Central memory CD8-positive, alpha-beta T cell (primary cell): ENCODE measurements at places on chromosomes 12 and 14.

DNA sequence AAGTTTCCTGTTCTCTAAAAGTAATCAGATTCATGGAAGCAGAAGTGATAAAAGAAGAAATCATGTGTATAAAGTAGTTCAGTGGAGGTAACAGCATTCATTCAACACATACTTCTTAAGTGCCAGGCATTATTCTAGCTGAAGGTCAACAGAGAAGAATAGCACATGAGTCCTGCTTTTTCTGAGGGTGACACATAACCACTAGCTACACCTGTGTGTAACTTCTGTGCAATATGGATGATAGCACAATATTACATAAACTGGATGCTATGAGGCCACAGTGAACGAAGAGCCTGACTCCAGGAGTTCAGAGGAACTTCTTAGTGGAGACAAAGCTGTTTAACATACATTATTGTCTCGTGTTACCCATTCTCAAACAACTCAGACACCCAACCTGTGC is 114.3 kb upstream of the PCED1B start:
- no peak for DNase-seq

DNA sequence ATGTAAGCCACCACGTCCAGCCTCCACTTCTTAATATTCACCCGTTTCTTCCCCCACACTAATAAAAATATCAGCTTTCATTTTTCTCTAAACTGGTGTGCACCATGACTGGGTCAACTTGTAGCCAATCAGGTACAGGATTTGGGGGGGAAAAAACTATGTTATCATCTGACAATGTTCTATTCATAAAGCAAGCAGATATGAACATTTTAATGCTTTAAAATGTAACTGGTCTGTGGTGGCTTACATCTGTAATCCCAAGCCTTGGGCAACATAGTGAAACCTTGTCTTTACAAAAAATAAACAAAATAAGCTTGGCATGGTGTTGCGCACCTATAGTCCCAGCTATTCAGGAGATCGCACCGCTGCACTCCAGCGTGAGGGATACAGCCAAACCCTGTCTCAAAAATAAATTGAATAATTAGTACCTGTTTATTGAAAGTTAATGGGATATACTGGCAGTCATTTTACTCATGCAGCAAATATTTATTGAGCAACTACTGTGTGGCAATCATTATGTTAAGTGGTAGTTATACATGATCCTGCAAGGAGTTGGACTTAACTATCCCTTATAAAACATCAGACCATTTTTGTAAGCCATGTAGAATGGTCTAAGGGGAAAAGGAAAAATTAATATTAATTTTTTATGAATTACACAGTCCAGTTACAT is 15.3 kb upstream of the ITPR2 start:
- no peak for DNase-seq

DNA sequence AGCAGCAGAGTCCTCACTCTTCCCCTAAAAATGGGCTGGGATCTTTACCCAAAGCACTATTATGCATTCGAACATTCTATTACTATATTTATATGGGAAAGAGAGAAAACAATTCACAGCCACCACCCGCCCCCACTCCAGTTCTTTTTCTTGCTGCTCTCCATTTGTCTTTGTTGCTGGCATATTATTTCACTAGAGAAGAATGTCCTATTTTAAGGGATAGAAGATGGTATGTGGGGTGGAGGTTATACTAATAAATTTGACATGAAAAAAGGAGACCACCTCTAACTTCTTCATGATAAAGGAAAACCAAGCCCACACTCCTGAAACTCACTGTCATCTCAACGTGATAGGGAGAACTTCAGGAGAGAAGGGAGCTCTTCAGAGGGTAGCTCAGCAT is 28.5 kb upstream of the NTF3 start:
- no peak for DNase-seq

DNA sequence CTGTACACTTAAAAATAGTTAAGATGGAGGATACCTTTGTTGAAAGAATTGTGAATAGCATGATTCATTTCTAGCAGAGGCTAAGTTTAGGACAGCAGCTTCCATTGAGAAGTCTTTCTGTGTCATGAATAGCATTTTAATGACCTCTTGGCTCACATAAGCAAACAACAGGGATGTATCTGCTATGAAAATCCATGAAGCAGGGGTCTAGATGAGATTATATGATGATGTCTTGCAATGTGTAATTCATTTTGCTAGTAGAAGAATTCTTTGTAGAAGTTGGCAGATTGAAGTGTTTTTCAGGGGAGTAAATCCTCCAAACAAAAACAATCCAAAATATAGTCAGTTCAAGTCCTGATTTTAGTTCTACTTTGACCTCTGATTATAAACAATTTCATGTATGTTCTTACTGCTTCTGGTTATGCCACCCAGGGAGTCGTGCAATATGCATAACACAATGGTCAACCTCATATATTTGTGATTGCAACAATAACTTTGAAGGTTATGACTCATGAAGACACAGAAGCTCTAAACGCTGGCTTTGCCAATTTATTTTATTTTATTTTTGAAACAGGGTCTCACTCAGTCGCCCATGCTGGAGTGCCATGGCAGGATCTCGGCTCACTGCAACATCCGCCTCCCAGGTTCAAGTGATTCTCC is 6.9 kb upstream of the RD3L start:
- DNase-seq, result no peak

- DNase-seq, result no peak
These were observed 15.5 kb upstream of the TMX1 start for GRCh38 chr14:51224551-51224950.

DNA sequence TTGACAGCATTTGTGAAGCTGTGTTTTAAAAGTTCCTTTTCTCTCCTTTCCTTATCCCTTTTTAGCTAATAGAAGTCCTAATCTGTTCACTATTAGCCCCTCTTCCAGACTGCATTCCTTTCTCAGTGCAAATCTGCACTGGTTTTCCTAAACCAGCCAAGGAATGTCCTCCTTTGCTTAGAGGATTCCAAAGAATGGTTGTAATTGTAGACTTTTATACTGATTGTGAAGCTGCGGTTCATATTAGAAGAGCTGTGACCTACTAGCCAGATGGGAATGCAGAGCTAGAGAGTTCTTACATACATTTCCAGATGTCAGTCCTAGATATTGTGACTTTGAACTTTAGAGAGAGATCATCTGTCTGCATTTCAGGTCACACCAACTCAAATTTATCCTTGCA is 79.8 kb downstream of the MYRFL start:
- DNase-seq, result no peak

- no peak for DNase-seq
These were observed 75.3 kb downstream of the CCDC91 start for GRCh38 chr12:28265435-28266042.

- DNase-seq, result no peak
These were observed 13.1 kb downstream of the AKAP6 start for GRCh38 chr14:32341947-32342846.

- DNase-seq, result no peak
These were observed 5.1 kb upstream of the SLC38A2 start for GRCh38 chr12:46377678-46378077.

DNA sequence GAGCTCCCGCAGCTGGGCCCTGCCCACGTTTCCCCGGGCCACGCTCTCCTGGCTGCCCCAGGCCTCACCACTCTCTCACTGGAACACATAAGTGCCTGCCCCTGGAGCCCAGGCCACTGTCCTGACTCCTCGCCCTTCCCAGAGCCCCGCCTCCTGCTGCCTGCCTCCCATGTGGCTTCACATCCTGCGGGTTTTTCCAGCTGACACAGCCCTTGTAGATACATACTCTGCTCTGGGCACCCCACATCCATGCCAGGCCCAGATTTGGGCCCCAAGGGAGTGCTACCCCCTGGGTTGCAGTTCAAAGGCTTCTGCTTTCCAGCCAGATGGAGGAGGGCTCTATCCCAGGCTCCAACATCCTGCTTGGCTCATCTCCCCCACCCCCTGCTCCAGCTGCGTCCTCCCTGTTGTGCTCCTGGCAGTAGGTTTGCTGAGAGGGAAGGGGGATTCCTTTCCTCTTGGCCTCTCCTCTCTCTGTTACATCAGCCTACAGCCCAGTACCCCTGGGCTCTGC is 60.1 kb downstream of the TSPAN9 start:
- DNase-seq, result no peak

DNA sequence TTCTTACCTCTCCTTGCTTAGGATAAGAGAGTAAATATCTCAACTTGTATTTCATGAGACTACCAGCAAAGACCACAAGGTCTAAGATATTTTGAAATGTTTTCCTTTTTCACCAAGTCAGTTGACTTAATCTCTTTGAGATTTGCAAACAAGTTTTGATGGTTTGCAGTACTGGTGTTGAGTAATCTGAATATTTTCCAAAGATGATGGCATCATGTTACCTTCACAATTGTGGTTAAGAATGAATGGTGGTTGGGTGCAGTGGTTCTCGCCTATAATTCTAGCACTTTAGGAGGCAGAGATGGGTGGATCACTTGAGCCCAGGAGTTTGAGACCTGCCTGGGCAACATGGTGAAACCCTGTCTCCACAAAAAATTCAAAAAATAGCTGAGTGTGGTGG is 225.7 kb downstream of the TMTC2 start:
- no peak for DNase-seq

GRCh38 chr12:23757541-23757962 is 191.9 kb downstream of the SOX5 start:
- no peak for DNase-seq

DNA sequence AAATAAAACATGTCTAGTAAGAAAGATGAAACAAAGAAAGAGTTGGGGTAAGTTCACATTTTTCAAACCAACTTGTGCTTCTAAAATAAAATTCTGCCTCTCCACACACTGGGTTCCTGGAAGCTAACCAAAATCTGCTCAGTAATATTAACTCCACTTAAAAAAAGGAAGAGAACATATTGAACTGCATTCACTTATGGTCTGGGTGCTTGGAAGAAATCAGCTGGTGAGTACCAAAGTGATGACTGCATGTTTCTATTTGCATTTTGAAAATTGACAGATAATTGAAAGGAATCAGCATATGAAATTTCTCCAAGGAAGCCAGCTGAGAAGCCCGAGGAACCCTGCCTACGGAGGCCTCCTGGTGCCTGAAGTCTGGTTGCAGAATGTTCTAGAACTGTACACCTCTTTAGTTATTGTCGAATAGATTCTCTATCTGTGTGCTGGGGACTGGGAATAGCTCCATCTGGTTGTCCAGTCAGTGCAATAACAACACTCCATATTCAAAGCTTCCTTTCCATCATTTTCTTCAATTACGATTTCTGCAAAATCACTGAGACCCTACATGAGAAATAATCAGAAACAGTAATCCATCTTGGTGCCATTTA is 836.1 kb downstream of the VRK1 start:
- no peak for DNase-seq

- no peak for DNase-seq
These were observed 22.2 kb upstream of the CCND2 start for GRCh38 chr12:4251216-4251891.

DNA sequence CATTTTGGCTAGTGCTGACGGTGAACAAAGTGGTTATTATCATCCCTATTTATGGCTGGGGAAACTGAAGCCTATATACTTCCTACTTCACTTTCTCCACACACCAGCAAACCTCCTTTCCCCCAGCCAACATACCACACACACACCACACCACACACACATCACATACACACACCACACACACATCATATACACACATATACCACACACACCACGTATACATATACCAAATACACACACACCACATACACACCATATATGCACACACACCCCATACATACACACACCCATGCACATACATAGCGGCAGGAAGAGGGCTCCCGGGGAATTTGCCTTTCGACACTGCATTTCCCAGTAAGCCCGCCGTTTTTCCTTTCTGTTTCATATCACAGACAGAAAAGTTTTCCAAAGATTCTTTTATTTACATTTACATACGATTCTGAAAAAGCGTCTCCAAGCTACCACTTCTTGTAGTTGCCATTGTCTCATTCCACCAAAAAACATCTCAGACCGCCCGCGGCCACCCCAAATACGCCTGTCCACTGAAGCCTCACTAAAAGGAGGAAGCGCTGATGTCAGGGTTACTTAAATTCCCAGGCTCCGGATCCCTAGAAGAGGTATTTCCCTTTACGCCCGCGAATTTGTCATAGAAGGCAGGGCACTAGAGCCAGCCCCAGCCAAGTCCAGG is 823 bp upstream of the RAB5B start:
- no peak for DNase-seq

DNA sequence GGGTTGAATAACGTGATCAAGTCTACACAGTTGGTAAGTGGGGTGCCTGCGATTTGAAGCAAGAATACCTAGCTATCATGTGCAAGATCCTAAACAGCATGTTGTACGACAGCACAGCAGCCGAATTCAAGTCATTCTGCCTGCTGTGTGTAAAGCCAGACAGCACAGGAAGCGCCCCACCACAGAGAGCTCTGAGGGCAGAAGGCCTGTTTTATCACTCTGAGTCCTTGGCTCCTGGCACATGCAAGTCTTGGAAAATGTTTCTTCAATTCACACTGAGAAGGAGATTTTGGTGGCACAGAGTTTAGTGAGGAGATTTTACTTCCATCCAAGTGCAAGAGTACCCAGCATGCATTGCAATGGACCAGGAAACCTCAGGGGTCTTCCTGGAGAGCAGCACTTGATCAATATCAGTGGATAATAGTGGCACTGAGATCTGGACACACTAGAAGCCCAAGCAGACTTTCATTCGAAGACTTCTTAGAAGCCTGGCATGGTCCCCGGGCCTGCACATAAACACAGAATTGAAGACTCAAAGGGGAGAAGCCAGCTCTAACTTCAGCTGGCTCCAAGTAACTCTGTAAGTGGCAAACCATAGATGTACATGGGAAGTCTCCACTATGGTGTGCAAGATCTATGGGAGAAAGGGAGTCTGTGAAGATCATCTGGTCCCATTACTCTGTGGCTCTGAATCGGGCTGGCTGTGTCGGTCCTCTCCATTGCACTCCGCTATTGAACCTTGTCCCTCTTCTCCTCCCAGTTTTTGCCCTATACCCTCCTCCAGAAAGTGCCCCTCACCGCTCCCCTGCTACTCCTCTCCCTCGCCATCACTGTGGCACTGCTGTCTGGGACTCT is 1.5 kb upstream of the KRT1 start:
- DNase-seq, result no peak

GRCh38 chr14:76829650-76830421 is 3.6 kb downstream of the LRRC74A start:
- DNase-seq, result no peak

- no peak for DNase-seq
These were observed 18.2 kb downstream of the PTGER2 start for GRCh38 chr14:52332269-52332668.

GRCh38 chr14:102554821-102555819 is 37.3 kb upstream of the RCOR1 start:
- DNase-seq, result peak; percentile 44

GRCh38 chr12:138898-139534 is 72.4 kb downstream of the IQSEC3 start:
- DNase-seq, result no peak
